ENCODE measurements at places on chromosomes 2 and 18. TPM values are rescaled to one million over a fixed set of nuclear protein-coding genes. Genes with fewer than 3 reads are reported as not detected.

DNA sequence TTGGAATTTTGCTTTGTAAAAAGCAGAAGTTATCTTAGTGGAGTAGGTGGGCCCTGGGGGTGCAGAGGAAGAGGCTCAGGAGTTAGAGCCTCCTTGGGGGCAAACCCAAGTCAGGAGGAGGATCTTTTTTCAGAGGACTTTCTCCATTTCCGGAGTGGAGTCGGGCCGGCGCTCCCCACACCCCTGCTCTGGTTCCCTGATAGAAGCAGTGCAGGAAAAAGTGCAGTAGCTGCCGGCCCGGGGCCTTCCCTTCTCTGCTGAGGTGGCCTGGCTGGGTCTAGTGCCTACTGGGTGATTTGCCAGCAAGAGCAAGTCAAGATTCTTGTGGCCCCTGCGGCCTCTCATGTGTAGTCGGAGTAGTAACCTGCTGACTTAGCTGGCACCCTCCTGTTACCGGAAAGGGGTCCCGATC, 124.2 kb upstream of the HS6ST1 start:
- no peak overlapping the region for H3K4me3 ChIP-seq
- no peaks in the 10 kb centered on the region for H3K27me3 ChIP-seq
- peak overlapping the region; percentile 69 for H3K27ac ChIP-seq
- H3K4me1 ChIP-seq = peaks cover 41% of the 10 kb centered on the region

DNA sequence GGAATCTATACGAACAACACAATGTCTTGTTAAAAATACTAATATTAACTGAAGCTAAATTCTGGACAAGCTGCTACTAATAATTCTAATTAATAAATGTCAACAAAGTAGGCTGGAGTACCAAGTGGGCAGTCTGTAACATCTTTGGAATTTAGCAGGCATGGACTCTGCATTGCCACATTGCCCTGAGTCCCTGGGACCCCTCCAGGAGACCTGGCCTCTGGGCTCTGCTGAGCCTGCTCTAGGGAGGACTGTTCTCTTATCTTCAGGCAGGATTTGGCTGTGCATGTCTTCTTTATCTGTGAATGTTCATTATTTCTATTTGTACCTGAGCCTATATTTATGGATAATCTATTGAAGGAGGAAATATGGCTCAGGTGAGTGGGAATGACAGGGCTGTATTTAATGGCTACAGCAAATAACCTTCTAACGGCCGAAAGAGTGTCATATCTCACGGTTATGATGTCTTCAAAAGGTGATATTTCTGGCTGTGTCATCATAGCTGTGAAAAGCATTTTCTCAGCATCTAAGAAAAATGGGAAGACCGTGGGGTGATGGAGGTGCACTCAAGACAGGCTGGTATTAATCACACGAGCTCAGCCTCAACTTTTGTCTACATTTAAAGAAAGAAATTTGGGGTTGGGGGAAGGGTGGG, 28.6 kb upstream of the SETBP1 start:
- H3K4me3 ChIP-seq = no peak overlapping the region
- H3K27ac ChIP-seq = no peak overlapping the region
- no peaks in the 10 kb centered on the region for H3K4me1 ChIP-seq
- H3K36me3 ChIP-seq = no peaks in the 10 kb centered on the region

GRCh38 chr18:48656582-48656981, 117.8 kb downstream of the CTIF start:
- DNase-seq = no peak
- no peak overlapping the region for H3K27ac ChIP-seq

GRCh38 chr2:65232636-65233035, 5.0 kb downstream of the ACTR2 start:
- H3K4me1 ChIP-seq = peaks cover 92% of the 10 kb centered on the region
- no peaks in the 10 kb centered on the region for H3K27me3 ChIP-seq
- H3K27ac ChIP-seq = no peak overlapping the region
- H3K36me3 ChIP-seq = no peaks in the 10 kb centered on the region

GRCh38 chr2:226118471-226119429, 680.9 kb downstream of the IRS1 start:
- peak overlapping the region; percentile 33 for H3K27ac ChIP-seq
- H3K4me1 ChIP-seq = no peaks in the 10 kb centered on the region
- H3K4me3 ChIP-seq = no peak overlapping the region
- H3K27me3 ChIP-seq = no peaks in the 10 kb centered on the region

GRCh38 chr2:146576339-146577111, 1268.3 kb upstream of the ACVR2A start:
- no peak overlapping the region for H3K27ac ChIP-seq
- H3K36me3 ChIP-seq = no peaks in the 10 kb centered on the region
- no peak for DNase-seq
- no peaks in the 10 kb centered on the region for H3K4me1 ChIP-seq

DNA sequence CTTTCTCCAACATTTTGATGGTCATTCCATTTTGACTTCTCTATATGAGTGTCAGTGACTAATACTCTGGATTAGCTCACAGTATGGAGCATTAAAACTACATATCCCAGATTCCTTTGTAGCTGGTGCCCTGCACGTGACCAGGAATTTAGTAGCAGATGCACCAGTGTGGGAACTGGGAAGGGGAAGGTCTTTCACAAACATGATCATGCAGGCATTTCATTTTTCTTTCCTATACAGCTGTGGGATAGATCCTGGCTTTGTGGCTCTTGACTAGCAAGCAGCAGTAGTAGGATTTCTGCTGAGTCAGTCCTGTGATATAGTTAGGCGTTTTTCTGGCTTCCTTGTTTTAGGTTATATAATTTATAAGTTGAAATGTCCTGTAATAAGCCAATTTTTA, 971.0 kb upstream of the CDH2 start:
- H3K36me3 ChIP-seq = no peaks in the 10 kb centered on the region
- H3K4me3 ChIP-seq = no peak overlapping the region
- no peaks in the 10 kb centered on the region for H3K4me1 ChIP-seq

- no peak for DNase-seq
- H3K27me3 ChIP-seq = peaks cover 16% of the 10 kb centered on the region
- H3K27ac ChIP-seq = no peak overlapping the region
- H3K4me1 ChIP-seq = no peaks in the 10 kb centered on the region
- no peaks in the 10 kb centered on the region for H3K36me3 ChIP-seq
- no peak overlapping the region for H3K4me3 ChIP-seq
These were observed 171.0 kb downstream of the ZBTB7C start for GRCh38 chr18:48238206-48238605.

DNA sequence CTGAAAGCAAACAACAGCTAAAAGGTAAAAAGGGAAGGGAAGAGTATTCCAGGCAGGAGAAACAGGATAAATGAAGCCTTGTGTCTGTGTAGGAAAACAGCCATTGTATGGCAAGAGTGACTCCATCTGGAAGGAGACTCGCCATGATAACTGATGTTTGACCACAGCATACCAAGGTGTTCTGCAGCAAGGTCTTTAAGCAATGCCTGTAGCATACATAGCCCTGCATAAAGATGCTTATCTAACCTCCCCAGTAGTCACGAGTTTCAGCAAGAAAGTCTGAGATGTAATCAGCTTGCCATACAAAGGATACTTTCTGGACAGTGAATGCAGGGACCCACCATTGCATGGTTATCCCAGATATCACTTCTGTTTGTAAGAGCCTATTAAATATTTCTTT, 11.9 kb upstream of the CCNT2 start:
- H3K4me1 ChIP-seq = no peaks in the 10 kb centered on the region
- no peaks in the 10 kb centered on the region for H3K36me3 ChIP-seq
- H3K27me3 ChIP-seq = no peaks in the 10 kb centered on the region
- no peak for DNase-seq

GRCh38 chr2:197198890-197199289, 111.7 kb downstream of the ANKRD44 start:
- peak; percentile 92 for DNase-seq
- peaks cover 60% of the 10 kb centered on the region for H3K4me1 ChIP-seq
- H3K4me3 ChIP-seq = peak overlapping the region; percentile 34
- no peaks in the 10 kb centered on the region for H3K36me3 ChIP-seq
- peak overlapping the region; percentile 82 for H3K27ac ChIP-seq

The SNORC gene
- 2.9 TPM for total RNA-seq

The ARHGAP25 gene
- 125 TPM for total RNA-seq

The OR6B2 gene
- not detected for total RNA-seq

The IL1RN gene
- total RNA-seq = 37.5 TPM

The NEU2 gene
- total RNA-seq = not detected

The ERFE gene
- total RNA-seq = 1.3 TPM

The ADRA2B gene
- total RNA-seq = 5.0 TPM

All from spleen (tissue), 13 donors.